ENCODE measurements at places on chromosomes 4 and X. TPM values are rescaled to one million over a fixed set of nuclear protein-coding genes. Genes with fewer than 3 reads are reported as not detected.

Gene STK26
- 10.0 TPM for total RNA-seq

Gene MAGEC3
- total RNA-seq, result not detected

Gene AMTN
- total RNA-seq, result not detected

Gene CFAP47
- not detected for total RNA-seq

Gene P2RY8
- total RNA-seq, result not detected

Gene SERPINA7
- total RNA-seq, result not detected

Gene OCRL
- total RNA-seq, result 24.8 TPM

Gene HEPH
- total RNA-seq, result not detected

Gene CXorf66
- not detected for total RNA-seq

Gene RENBP
- total RNA-seq, result 0.19 TPM

Gene TMEM31
- total RNA-seq, result not detected

Gene SASH3
- total RNA-seq, result not detected

Gene SSX4
- total RNA-seq, result not detected

Gene IL13RA2
- total RNA-seq, result not detected

Gene GAB3
- total RNA-seq, result 0.67 TPM

Gene PKD2
- total RNA-seq, result 20.3 TPM

Gene GPR34
- not detected for total RNA-seq

Gene XAGE5
- total RNA-seq, result not detected

Gene TMPRSS11B
- total RNA-seq, result not detected

Data from A549 treated with Mapracorat at 1 μM for 4 hours (cell line).